GM19239 (cell line): ENCODE measurements at places on chromosomes 13 and 19.

- DNase-seq = no peak
Observed at GRCh38 chr13:112443191-112443994, 67.2 kb downstream of the SPACA7 start.

- DNase-seq = no peak
Observed at GRCh38 chr19:30174791-30175190, 197.4 kb upstream of the ZNF536 start.

DNA sequence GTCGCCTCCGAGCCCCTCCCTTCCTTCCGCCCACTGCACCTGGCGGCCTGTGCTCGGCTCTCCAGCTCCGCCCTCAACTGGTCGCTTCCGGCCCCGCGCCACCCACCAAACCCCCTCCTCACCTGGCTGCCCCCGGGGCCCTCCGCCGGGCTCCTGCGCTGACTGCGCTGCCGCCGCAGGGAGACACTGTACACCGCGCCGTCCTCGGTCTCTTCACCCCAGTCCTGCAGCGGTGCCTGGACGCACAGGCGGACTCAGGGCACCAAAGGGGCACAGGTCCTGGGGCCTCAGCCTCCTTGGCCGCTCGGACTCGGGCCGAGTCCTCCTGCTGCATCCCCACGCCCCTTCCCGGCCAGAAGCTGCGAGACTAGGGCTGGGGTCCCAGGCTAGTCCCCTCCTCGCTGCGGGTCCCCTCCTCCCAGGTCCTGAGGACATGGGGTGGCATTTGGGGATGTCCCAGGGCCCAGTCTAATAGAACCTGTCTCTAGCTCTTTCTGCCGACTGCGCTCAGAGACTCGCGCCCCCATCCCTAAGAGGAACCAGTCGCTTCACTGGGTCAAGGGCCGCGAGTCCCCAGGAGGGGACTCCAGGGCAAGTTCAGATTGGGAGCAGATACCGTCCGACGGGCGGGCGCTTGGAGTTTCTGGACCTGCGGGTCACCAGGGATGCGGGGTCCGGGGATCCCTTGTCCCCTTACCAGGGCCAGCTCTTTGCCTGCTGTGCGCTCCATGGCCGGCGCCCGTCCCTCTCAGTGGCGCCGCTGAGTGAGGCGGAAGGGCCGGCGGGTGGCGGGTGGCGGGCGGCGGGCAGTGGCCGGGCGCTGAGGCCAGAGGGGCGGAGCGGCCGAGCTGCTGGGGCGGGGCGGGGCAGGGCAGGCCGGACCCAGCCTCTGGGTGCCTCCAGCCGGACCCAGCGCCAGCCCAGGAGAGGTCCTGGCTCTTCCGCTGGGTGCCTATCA is at the start of gene RGL3:
RGL3 (minus strand) TSS at position 766 of the 958 bp plus-strand sequence; CDS start at position 730, 36 bp downstream.
- no peak for DNase-seq

GRCh38 chr13:79084802-79085424 is 321.1 kb downstream of the RBM26 start:
- DNase-seq = no peak

DNA sequence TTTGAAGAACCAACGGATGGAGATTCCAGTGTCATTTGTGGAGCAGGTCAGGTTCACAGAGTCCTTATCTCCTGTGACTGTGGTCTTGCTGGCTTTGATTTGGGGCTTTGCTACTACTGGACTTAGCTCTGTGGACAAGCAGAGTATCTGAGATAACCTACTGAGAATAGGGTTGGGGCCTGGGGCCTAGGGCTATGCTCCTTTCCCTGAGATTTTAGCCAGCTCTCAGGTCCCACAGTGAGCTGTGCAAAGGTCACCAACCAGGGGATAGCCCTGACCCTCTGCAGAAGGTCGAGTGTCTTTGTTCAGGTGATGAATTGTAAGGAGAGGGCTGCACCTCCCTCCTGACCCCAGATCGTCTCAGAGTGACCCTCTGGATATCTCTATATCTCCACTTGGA is 9.2 kb downstream of the CEACAM1 start:
- DNase-seq = no peak

GRCh38 chr19:51274049-51274770 is 23.3 kb downstream of the SIGLECL1 start:
- DNase-seq = no peak

- DNase-seq = no peak
Observed at GRCh38 chr13:97934590-97934989, 18.9 kb upstream of the IPO5 start.

- no peak for DNase-seq
Observed at GRCh38 chr19:16232568-16232967, 34.9 kb downstream of the AP1M1 start.

DNA sequence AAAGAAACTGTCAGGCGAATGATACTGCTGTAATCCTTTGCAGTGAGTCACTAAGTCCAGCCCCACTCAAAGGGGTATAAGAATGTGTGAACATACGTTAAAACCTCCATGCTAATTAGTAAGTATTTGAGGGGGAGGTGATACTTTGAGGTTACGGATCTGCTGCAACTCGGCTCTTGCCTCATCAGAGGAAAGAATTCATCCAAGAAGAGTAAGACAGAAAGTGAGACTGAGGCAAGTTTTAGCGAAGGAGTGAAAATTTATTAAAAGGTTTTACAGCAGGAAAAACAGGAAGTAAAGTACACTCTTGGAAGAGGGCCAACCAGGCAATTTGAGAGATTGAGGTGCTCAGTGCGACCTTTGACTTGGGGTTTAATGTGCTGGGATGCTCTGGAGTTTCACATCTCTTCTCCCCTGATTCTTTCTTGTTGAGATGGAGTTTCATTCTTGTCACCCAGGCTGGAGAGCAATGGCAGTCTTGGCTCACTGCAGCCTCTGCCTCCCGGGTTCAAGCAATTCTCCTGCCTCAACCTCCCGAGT is 9.8 kb downstream of the CLEC4M start:
- DNase-seq = no peak

DNA sequence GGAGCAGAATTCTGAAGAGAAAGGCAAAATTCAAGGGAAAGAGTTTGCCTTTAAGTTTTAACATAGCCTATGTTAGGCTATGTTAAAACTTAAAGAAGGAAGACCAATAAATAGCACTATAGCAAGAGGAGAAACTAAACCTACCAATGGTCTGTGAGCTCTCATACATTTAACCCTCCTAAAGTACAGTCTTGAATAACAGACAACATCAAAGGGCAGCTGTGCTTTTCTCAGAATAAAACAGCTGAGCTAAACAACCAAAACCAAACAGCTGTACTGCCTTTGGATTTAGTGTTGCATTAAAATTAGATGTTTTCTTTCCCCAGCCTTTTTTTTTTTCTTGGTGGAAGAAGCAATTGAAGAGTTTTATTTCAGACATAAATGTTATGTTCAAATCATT is 34.0 kb downstream of the KLF5 start:
- no peak for DNase-seq

GRCh38 chr19:28883241-28883693 is 329.7 kb downstream of the UQCRFS1 start:
- no peak for DNase-seq

- no peak for DNase-seq
Observed at GRCh38 chr13:32114284-32114950, 82.8 kb downstream of the FRY start.

GRCh38 chr13:43414111-43414510 is 372.7 kb downstream of the ENOX1 start:
- DNase-seq = no peak

- no peak for DNase-seq
Observed at GRCh38 chr19:47644199-47644598, 35.3 kb downstream of the BICRA start.

DNA sequence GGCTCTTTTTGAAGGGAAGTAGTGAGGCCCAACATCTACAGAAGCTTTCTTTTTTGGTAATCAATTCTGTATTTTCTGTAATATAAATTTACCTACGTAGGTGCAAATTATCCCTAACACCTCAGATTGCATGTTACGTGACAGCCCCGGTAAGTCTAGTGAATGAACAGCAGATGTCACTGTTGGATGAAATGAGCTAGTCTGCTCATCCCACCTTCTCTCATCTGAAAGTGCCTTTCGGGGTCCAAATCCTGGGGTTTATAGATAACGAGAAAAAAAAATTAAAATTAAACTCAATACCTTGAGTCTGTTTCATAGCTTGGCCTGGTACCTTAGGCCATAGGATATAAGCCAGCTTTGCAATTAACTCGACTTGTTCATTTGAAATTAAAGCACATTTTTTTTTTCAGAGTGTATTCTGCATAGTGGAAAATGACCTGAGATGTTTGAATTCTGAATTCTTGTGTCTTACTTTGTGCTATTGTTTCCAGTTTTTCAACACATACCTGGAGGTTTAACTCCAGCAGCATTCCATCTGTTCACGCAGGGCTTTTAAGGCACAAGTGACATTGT is 548.2 kb downstream of the GPC5 start:
- DNase-seq = no peak

- no peak for DNase-seq
Observed at GRCh38 chr13:29527511-29527910, 68.0 kb downstream of the SLC7A1 start.

GRCh38 chr19:55339889-55340783 is 460 bp downstream of the KMT5C start:
- DNase-seq = no peak

DNA sequence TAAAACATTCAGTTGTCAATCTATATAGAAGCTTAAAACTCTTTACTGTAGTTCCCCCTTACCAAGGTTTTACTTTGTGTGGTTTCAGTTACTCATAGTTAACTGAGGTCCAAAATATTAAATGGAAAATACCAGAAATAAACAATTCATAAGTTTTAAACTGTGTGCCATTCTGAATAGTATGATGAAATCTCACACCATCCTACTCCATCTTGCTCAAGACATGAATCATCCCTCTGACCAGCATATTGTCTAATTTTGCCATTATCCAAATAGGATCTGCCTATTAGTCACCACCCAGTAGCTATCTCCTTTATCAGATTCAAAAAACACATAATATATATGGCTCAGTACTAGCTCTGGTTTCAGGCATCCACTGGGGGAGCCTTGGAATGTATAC is 22.4 kb downstream of the ZNF571 start:
- DNase-seq = no peak

- DNase-seq = no peak
Observed at GRCh38 chr13:110299283-110299840, 7.6 kb downstream of the COL4A1 start.

DNA sequence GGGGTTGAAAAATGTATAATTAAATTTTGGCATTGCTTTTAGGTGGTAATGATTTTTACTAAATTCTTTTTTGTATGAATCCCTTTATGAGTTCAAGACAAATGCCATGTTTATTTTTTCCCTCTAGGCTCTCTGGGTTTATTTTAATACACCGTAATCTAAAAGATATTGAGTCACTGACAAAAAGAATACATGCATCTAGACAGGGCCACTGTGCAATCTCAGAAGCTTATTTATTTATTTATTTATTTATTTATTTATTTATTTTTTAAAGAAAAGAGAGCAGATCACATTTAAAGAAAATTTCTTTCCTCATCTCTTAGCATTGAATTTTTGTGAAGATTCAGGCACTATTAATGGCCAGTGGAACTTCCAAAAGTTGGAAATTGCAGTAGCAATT is 283.9 kb upstream of the SLC10A2 start:
- DNase-seq = no peak

- DNase-seq = no peak
Observed at GRCh38 chr19:44701228-44701627, 2.3 kb downstream of the CEACAM16 start.

DNA sequence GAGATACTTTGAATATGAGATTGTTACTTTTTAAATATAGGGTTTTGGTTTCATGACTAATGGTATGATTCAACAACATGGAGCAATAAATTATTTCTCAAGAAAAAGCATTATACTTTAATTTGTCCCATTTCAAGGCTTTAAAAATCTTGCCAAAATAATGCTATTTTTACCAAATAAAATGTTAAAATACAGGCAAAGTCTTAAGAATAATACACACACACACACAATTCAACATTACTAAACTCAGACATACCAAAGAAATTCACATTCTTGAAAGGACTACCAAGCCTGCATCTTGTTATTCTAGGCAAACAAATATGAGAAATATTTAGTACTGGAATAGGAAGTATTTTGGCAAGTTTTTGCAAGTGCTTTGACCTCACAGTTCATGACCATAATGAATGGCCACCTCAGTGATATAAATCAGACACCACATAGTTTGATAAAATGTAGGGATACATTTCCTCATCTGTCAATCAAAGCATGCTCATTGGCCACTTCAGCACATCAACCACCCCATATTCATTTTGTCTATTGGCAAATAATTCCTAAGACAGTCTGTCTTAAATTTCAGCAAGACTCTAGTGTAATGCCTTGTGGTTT is 107.2 kb downstream of the NALCN start:
- no peak for DNase-seq

DNA sequence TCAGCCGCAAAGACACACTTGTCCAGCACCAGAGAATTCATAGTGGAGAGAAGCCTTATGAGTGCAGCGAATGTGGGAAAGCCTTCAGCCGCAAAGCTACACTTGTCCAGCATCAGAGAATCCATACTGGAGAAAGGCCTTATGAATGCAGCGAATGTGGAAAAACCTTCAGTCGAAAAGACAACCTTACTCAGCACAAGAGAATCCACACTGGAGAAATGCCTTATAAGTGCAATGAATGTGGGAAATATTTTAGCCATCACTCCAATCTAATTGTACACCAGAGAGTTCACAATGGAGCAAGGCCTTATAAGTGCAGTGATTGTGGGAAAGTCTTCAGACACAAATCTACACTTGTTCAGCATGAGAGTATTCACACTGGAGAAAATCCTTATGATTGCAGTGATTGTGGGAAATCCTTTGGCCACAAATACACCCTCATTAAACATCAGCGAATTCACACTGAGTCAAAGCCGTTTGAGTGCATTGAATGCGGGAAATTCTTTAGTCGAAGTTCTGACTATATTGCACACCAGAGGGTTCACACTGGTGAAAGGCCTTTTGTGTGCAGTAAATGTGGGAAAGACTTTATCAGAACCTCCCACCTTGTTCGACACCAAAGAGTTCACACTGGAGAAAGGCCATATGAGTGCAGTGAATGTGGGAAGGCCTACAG is 6.8 kb downstream of the ZNF134 start:
- no peak for DNase-seq

DNA sequence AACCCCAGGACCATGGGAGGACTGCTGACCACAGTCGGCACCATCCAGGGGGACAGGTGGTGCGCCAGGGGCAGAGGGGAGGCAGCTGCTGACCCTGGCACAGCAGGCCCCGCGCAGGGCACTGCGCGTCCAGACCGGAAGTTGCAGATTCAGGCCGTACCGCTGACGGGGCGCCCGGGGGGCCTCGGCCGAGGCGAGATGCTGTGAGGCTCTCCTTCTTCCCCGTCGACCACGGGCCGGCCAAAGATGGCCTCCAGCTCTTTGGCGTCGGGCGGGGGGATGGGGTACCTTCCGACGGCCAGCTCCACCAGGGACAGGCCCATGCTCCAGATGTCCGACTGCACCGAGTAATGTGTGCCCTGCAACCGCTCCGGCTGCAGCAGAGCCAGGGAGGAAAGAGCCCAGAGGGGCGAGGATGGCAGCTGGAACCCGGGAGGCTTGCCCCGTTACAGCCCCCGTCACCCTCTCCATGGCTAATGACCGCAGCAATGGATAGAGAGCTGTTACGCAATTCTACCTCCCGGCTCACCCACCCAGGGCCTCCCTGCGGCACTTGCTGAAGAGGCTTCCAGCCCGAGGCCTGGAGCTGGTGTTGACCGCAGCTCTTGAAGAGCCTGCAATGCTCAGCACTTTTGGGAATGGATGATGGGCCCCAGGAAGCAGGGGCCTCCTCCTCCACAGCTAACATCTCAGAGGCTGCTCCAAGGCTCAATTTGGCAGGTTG is 24.7 kb downstream of the MAP2K2 start:
- no peak for DNase-seq

- no peak for DNase-seq
Observed at GRCh38 chr19:35369522-35369921, 1.3 kb upstream of the GPR42 start.

GRCh38 chr13:38647312-38647711 is 39.6 kb upstream of the FREM2 start:
- DNase-seq = no peak
